ENCODE measurements at places on chromosomes 5 and 9.

DNA sequence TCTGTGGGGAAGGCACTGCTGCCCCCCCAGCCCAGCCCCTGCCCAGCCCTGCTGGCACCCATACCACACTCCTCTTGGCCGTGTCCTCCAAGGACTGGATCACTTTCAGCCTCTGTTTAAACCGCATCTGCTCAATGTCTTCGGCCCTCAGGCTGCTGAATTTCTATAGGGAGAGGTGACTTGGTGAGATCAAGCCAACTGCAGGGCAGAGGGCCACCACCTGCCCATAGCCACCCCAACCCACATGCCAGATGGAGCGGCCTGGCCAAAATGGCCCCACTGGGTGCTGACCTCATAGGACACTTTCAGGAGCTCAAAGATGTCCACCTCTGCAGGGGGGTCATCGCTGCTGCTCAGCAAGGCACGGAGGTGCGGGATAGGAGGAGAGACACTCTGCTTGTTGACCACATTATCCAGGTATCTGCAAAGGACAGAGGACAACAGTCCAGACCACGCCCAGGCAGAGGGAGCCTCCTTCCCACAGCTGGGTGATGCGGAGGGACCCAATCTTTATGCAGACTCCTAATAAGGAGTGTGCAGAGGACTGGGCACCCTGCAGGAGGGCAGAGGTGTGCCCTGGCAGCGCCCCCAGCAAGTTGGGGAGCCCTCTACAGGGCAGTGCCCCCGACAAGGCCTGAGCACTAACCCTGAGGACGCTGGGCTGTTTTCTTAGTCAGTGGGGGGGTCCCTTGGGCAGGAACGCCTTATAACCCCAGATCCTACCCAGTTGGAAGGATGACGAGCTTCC is 14.4 kb upstream of the MRNIP start:
- DNase-seq: no peak

DNA sequence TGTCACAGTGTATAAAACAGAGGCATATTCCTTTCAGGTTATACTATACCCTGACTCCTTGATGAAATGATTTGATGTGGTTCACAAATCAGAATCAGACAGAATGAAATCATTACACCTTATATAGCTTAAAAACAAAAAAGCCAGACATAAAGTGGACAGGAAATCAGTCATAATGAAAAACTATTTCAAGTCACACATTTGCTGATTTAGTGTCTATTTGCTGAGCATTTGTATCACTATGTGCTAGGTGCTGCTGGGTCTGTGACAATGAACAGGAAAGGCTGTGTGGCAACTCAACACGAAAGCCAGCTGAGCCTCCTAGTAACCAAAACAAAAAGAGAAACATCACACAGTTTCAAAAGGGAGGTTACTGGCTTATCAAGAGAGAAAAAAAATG is 194.0 kb downstream of the EFNA5 start:
- no peak for DNase-seq

GRCh38 chr9:22158271-22158670 is 149.2 kb upstream of the CDKN2B start:
- peak; percentile 26 for DNase-seq

DNA sequence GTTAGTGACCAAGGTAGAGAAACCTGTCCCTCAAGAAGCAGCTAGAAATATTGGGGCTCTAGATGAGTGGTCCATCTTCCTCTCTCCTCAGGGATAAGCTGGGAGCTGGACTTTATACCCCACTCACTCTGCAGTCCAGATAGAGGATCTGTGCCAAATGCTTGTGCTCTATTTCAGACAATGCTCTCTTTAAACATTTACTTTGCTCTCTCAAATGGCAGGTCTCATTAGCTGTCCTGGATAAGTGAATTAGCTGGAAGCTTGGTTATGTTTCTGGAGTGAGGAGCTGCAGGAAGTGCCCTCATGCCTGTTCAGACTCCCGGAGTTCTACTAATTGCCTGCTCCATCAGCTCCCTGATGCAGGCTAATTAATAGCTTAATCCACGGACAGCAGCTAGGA is 151.1 kb upstream of the CCDC152 start:
- DNase-seq: no peak
